Fibroblast of skin of right quadriceps (primary cell): ENCODE measurements at places on chromosomes 5 and 9.

DNA sequence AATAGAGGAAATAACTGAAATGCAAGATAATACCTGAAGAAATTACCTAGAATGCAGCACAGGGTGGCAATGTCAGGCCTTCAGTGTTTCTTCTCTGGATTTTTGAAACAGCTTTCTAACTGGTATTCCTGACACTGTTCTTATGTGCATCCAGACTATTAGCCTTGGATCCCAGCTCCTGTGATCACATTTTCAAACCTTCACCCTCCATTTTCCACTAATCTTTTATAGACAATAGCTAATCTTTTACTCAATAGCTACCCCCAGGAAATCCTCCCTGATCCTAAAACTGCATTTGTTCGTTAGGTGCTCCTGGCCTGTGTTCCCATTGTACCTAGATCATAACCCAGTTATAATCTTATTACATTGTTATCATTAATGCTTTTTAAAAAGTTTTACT is 101.5 kb upstream of the DHFR start:
- no peak for DNase-seq

- DNase-seq, result no peak
Observed at GRCh38 chr5:175876107-175876506, 4.7 kb downstream of the CPLX2 start.

DNA sequence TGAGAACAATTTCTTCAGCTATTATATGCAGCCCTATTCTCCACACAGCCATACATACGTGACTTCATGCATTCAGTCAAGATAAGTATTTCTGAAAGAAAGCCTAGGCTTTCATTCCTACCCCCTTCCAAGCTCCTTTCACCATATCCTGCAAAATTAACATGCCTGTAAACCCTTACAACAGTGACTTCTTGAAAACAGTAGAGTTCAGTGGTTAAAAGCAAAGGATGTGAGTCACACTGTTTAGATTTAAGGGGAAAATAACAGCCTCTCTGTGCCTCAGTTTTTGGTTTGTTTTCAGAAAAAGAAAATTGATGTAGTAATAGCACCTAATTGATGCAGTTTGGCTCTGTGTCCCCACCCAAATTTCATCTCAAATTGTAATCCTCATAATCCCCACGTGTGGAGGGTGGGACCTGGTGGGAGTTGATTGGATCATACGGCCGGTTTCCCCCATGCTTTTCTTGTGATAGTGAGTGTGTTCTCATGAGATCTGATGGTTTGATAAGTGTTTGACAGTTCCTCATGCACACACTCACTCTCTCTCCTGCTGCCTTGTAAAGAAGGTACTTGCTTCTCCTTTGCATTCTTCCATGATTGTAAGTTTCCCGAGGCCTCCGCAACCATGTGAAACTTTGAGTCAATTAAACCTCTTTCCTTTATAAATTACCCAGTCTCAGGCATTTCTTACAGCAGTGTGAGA is 264.8 kb downstream of the CETN3 start:
- peak; percentile 52 for DNase-seq

GRCh38 chr9:125633116-125633745 is 73.8 kb downstream of the MAPKAP1 start:
- DNase-seq, result no peak

DNA sequence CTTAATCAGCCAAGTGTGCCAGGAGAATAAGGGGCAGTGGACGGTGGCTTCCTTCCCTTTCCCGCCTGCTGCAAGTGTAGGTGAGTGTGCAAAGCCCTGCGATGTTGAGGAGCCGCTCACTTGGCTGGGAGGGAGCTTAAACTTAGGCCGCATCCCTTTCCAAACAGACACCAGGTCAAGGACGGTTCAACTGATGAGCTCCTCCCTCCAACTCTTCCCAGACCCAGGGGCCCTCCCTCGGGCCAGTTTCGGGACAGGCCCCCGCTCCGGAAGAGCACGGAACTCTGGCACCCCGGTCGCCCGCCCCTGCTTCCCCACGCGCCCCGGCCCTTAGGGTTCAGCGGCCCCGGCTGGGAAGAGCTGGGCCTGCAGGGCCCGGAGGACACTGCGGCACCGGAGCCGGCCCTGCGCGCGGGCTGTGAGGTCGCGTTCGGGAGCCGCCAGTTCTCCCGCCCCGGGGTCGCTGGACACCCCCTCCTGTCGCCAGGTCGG is 481 bp downstream of the MRPL36 start:
- no peak for DNase-seq

GRCh38 chr9:88657893-88658292 is 122.9 kb downstream of the NXNL2 start:
- peak; percentile 66 for DNase-seq

GRCh38 chr9:7382304-7382703 is 417.3 kb downstream of the DMAC1 start:
- no peak for DNase-seq
